NCI-H446 (cell line): ENCODE measurements at places on chromosomes 13 and 19.
A peak's percentile ranks its signal among the peaks of the same experiment; 100 is the strongest.

GRCh38 chr19:18948075-18948975 is 7.3 kb upstream of the HOMER3 start:
- DNase-seq = no peak

- no peak for DNase-seq
Observed at GRCh38 chr19:44228318-44228717, 16.0 kb downstream of the ZNF227 start.

GRCh38 chr13:59673286-59673685 is 490.4 kb downstream of the DIAPH3 start:
- DNase-seq = no peak

- peak; percentile 37 for DNase-seq
Observed at GRCh38 chr19:13090511-13091231, 12.0 kb downstream of the LYL1 start.

- no peak for DNase-seq
Observed at GRCh38 chr19:4374498-4375163, 25.7 kb downstream of the SH3GL1 start.

GRCh38 chr19:1053176-1054101 is 13.5 kb upstream of the ARHGAP45 start:
- no peak for DNase-seq

- DNase-seq = no peak
Observed at GRCh38 chr13:99220199-99220935, 19.7 kb downstream of the UBAC2 start.

DNA sequence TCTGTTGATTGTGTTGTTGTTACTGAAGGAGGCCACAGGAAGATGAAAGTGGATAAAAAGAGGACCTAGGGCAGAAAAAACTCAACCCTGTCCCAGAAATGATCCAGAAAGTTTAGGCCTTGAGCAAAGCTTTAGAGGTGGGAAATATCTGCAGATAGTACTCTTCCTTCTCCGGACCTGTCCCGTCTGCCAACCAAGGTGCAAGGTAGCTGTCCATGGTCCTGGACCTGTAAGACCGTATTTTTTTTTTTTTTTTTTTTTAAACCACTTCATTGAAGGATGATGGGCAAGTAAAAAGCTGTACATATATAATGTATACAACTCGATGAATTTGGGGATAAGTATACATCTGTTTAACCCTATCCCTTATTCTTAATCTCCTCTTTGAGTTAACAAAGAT is 225.9 kb downstream of the OLFM4 start:
- DNase-seq = no peak

GRCh38 chr13:40469581-40470310 is 196.7 kb downstream of the FOXO1 start:
- DNase-seq = no peak

DNA sequence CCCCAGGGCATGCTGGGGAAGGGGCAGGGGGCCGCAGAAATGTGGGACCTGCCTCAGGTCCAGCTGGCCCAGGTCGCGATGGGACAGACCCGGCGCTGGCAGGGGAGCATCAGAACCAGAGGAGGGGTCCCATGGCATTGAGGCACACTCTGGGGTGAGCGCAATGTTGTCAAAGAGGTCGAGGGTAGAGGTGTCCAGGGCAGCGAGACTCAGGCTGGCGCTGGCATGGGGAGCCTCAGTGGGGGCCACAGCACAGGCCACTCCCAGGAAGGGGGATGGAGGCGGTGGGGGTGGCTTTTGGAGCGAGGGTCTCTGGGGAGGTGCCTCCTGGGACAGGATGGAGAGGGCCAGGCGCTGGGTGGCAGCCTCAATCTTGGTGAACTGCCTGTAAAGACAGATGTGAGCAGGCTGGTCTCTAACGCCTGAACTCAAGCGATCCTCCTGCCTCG is 944 bp downstream of the C19orf85 start:
- no peak for DNase-seq

DNA sequence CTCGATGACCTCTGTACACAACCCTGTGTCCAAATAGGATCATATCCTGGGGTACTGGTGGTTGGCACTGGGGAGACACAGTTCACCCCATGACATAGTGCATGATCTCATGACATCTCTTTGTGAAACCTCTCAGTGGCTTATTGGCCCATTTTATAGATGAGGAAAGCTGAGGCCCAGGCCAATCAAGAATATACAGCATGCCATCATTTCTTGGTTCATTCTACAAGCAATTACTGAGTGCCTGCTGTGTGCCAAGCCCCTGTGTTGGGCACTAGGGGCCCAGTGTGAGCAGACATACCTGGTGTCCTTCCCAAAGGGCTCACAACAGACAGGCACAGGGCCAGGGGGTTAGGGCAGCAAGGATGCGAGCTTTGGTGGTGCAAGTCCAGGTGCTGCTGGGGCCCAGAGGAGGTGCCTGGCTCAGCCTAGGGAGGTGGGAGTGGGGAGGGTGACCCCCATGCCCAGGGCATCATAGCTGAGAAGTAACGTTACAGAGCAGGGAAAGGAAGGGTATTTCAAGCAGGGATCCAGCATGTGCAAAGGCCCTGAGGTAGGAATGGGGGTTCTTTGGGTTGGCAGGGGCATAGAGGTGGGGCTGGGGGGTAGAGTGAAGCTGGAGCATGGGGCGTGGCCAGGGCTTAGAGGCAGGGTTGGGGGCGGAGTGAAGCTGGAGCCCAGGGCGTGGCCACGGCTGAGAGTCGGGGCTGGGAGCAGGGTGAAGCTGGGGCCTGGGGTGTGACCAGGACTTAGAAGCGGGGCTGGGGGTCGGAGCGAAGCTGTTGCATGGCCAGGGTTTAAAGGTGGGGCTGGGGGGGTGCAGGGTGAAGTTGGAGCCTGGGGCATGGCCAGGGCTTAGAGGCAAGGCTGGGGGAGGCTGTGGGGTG is 20.7 kb downstream of the COLGALT1 start:
- DNase-seq = no peak

GRCh38 chr19:31974941-31975340 is 370.5 kb upstream of the ZNF507 start:
- DNase-seq = no peak

- no peak for DNase-seq
Observed at GRCh38 chr13:39655041-39655568, 357 bp upstream of the COG6 start.

GRCh38 chr13:73000027-73000674 is 58.7 kb upstream of the KLF5 start:
- no peak for DNase-seq

DNA sequence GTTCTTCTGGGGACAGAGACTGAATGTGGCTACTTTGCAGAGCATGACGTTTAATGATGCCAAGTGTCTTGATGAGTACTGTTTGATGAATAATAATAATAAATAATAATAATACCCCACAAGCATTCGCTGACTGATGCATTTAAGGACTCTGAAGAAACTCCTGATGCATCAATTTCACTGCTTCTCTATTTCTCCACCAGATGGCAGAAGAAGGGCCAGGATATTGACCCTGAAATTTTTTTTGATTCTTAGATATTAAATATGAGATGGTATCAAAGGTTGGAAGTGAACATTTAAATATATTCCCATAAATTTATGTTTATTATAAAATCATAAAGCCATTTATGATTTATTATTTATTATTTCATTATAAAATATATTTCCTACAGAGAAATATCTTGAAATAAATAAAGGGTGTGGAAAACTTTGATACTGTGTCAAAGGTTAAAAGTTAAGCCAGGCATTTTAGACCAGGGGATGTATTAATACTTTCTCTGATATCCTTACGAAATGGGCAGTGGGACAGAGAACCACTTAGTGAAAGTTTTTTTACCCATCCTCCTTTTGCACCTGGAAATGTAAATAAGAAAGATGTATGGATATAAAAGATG is 170.9 kb downstream of the LACC1 start:
- DNase-seq = peak; percentile 58

DNA sequence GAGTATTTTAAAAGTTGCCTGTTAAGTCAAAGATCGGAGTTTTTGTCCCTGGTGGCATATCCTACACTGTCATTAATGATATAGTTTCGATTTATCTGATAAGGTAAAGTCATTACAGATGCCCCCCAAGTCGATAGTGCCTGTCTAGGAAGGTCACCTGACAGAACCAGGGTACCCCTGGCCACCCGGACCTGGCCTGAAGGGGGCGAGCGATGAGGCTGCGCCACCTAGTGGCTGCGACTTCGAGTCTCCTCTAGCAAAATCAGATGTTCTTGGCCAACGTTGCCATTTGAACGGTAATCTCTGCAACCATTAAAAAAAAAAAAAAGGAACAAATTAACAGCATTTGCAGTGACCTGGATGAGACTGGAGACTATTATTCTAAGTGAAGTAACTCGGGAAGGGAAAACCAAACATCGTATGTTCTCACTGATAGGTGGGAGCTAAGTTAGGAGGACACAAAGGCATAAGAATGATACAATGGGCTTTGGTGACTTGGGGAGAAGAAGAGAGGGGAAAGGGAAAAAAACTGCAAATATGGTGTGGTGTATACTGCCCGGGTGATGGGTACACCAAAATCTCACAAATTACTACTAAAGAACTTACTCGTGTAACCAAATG is 565.1 kb downstream of the LIG4 start:
- no peak for DNase-seq

DNA sequence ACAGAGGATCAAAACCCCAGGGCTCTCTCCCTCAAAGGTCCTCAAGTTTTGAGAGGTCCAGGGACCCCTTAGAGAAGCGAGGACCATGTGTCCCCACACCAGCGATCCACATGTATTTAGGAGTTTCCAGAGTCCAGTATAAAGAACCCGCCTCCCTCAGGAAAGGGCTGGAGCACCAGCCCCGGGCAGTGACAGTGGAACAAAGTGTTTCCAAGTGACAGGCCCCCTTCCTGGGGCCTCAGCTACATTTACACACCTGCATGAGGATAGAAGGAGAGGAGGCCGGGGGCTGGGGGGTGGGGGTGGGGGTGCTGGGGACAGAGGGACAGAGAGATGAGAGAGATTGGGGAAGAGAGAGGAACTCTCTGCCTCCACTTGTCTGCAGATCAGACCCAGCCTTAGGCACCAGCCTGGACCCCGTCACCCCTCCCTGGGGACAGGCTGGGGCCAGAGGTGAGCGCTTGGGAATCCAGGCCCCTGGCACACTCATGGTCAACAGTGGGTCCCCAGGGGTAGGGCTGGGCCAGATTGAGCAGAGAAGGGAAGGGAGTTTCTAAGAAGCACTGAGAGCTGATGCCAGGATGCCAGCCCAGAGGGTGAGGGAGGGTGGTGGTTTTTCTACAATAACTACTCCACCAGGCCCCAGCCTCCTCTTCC is 802 bp downstream of the BCAM start:
- DNase-seq = no peak

GRCh38 chr13:54356209-54356608 is 1327.6 kb downstream of the OLFM4 start:
- DNase-seq = no peak

DNA sequence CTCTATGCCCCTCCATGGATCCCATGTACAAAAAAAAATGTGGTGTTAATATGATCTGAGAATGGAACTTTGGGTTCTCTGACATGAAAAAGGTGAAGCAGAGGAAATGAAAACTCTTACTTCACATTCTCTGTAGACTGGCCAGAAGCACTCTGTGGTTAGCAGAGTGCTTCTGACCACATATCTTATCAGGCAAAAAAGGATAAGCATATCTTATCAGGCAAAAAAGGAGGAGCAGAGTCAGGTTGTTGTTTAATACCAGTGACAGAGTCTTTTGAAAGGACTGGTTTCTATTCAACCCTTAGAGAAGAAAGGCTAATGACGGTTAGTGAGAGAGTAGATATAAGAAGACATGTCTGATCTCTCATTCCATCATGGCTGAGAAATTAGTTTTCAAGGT is 1404.8 kb downstream of the SLITRK1 start:
- no peak for DNase-seq

DNA sequence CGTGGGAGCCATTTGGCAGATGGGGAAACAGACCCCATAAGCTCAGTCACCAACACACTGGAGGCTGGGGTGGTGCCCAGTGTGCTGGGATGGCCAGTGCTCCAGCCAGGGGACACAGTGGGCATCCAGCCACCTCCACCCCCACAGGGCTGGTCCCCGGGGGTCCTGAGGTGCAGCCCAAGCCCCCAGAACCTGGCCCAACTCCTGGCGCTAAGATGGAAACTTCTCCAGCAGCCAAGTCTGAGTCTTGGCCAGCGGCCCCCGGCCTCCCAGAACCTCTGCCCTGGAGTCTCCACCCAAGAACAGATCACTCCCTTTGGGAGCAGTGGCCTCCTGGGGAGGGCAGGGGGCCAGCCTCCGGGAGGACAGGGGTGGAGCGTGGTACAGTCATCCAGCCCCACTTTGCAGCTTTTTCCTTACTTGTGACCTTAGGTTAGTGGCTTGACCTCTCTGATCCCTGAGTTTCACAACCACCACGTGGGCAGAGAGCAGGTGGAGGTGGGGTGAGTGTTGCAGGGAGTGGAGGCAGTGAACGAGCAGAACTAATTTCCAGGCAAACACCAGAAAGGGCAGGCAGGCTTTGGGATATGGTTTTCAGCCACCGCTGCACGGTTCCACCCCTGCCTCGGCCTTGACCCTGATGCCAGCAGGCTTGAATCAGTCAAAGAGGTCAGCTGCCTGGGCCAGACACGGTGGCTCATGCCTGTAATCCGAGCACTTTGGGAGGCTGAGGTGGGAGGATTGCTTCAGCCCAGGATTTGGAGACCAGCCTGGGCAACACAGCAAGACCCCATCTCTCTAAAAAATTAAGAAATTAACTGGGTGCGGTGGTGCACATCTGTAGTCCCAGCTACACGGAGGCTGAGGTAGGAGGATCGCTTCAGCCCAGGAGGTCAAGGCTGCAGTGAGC is 4.3 kb upstream of the NRTN start:
- DNase-seq = no peak

DNA sequence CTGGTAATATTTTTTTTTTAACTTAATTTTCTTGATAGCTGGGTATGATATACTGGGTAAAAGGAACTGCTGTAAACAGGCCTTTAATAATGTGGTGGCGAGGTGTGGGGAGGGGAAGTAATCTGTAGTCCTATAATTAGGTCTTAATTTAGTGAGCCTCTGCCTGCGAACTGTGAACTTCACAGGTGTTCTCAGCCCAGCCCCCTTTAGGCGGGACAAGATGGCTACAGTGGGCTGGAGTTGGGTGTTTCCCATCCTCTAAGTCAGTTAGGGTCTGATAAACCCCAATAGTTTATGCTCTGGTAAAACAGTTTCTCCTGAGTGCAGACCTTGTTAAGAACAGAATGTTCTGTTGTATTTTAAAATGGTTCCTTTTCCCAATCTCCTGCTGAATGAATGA is 97.6 kb upstream of the SERP2 start:
- no peak for DNase-seq

- DNase-seq = no peak
Observed at GRCh38 chr13:40275636-40276035, 390.8 kb downstream of the FOXO1 start.

GRCh38 chr19:45146251-45146650 is 14.5 kb downstream of the NKPD1 start:
- DNase-seq = no peak

GRCh38 chr13:30322428-30322827 is 15.1 kb upstream of the KATNAL1 start:
- DNase-seq = no peak

- no peak for DNase-seq
Observed at GRCh38 chr13:37351211-37351610, 245.7 kb upstream of the CSNK1A1L start.

- no peak for DNase-seq
Observed at GRCh38 chr13:91308299-91308698, 39.2 kb upstream of the MIR17HG start.
